Stimulated activated CD4-positive, alpha-beta T cell treated with anti-CD3 and anti-CD28 coated beads, Interleukin-4, amount 100 ng/mL, for 48 hours (primary cell): ENCODE measurements at places on chromosomes 6 and 20.

DNA sequence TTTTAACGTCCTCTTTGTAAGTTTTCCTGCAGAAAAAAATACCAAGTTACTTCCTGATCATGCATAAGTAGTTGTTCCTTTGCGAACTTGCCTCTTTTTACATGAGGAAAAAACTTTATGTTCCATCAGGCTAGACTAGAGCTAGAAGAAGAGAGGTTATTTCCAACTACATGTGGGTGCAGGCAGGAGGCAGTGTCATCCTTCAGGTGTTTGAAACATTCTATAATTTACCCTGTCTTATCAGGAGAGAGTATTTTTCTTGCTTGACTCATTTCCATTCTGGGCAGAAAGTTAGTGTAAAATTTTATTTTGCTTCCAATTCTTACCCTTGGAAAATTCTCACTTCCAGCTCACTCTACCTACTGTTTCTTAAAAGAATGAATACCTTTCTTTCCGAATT, 28.5 kb upstream of the EPHA7 start:
- DNase-seq = no peak

GRCh38 chr6:7048894-7049293, 58.9 kb upstream of the RREB1 start:
- no peak for DNase-seq

DNA sequence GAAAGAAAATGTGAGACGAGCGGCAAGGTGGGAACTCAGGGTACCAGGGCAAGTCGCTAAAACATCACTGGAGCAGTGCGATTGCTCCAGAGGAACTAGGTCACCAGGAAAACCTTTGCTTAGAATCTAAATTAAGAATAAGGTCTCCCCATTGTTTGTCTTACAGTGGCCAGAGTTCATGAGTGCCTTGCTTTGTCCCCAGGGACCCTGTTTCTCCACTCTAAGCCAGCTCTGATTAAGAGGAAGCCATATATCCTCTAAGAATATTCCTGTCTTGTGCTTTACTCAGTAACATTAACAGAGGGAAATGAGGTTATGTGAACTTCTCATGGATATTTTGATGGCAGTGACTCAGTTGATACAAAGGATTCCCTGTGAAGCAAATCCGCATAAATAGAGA, 305.8 kb downstream of the CD83 start:
- DNase-seq = no peak

DNA sequence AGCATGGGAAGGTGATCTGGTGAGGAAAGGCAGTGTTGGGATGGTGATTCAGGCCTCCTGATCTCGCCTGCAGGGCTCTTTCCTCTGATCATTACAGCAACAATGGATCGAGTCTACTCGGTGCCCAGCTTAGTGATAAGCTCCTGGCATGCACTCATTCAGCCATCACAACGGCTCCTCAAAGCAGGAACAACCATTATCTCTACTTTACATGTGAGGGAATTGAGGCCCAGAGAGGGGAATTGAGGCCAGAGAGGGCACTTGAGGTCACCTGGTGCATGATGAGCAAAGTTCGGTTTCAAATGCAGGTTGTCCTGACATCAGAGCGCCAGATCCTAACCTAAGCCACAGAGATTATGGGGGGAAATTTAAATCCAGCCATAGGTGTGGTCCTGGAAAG, 42.0 kb upstream of the BPIFA2 start:
- DNase-seq = no peak
